ENCODE measurements at places on chromosomes 13 and 19.

- DNase-seq = no peak
Observed at GRCh38 chr19:32570081-32570785, 10.8 kb upstream of the PDCD5 start.

GRCh38 chr19:45860359-45861259 lies 2.3 kb downstream of the SYMPK start:
- no peak for DNase-seq

DNA sequence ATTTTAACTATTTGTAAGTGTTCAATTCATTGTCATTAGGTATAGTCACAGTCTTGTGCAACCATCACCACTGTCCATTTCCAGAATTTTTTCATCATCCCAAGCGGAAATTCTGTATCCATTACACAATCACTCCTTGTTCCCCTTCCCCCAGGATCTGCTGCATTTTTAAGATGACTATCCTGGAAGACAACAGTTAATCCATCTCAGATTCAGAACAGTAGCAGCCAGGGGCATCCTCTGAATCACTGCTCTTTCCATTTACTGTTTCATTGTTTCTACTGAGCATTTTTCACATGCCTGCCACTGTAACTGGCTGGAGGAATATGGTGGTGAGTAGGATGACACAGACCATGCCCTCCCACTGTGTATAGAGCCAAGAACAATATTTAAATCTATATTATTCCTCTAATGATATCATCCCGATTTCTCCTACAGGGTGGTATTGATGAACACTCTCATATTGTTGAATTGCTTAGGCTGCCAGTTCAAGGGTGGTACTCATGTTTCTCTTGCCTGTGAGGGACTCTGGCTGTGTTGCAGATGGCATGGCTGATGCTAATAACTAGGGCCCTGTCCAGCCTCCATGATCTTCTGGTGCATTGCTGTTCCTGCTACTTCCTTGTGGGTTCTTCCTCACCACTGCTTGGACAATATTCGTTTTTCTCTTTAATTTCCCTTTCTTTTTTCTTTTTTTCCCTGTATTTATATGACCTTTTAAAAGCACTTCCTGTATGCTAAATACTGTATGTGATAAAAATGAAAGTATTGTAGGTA lies 59.0 kb downstream of the WDFY2 start:
- DNase-seq = peak; percentile 33

- no peak for DNase-seq
Observed at GRCh38 chr13:95349267-95349666, 48.0 kb upstream of the ABCC4 start.

DNA sequence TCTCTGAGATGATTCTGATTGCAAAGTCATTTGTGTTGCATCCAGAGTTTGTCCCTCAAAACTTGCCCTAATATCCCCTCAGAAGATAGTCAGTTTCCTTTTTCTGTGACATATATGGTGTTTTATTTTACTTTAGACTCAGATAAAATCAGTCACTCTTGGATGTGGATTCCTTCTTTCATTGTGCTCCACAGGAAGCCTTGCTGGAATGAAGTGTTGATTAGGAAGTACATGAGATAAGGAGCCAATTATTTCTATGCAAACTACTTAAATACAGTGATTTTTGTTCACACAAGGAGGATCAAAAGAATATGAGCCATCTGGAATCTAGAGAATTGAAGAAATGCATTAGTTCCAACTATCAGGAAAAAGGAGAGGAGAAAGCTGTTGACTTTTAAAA lies 107.6 kb upstream of the RXFP2 start:
- DNase-seq = no peak

GRCh38 chr19:4139614-4140236 lies 13.7 kb upstream of the CREB3L3 start:
- no peak for DNase-seq

DNA sequence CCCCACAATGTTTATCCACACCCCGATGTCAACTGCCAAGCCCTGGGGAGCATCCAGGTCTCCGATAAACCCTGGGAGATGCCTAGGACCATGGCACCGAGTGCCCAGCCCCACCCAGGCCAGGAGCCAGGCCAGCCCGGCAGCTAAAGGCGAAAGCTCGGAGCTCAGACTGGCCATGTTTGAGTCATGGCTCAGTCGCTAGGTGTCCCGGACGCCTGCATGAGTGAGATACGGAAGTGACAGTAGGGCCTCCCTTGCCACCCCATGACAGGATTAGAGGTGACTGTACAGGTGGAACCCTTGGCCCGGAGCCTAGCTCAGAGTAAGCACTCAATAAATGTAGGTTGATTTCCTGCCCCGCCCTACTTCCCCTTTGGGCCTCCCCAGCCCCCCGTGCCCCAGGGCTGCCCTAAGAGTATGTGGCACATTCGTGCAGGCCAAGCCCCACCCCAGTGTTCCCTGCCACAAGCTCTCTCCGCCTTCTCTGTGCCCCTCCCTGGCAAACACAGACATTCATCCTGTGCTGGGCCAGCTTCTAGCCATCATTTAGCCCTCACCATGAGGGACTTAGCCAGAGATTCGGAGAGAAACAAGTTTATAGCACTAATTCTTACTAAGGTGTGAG lies 5.8 kb upstream of the TPM4 start:
- DNase-seq = peak; percentile 82

DNA sequence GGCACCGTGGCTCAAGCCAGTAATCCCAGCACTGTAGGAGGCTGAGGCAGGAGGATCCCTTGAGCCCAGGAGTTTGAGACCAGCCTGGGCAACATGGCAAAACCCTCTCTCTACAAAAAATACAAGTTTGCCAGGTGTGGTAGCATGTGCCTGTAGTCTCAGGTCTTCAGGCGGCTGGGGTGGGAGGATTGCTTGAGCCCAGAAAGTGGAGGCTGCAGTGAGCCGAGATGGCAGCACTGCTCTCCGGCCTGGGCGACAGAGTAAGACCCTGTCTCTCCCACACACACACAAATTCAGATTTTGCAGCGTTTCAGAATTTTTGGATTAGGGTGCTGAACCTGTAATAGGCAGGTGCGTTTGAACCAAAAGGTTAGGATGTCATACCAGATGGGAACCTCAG lies 2.2 kb downstream of the RPS11 start:
- no peak for DNase-seq

- DNase-seq = no peak
Observed at GRCh38 chr13:23799945-23800344, 89.3 kb downstream of the MIPEP start.

DNA sequence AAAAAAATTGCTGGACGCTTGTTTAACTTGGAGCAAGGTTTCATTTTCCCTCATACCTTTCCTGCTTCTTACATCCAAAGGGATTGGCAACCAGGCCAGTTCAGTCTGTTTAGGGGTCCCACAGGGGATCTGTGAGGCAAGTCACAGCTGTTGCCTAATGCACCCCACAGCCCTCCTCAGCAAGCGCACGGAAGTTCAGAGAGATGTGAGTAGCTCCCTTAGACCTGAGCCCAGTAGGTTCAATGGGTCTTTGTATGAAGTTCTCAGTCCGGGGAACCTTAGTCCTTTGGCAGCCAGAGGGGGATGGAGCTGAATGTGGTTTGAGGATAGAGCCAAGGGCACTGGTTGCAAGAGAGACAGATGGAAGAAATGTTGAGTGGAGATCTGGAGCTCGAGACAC lies 13.0 kb downstream of the SAMD4B start:
- DNase-seq = no peak

DNA sequence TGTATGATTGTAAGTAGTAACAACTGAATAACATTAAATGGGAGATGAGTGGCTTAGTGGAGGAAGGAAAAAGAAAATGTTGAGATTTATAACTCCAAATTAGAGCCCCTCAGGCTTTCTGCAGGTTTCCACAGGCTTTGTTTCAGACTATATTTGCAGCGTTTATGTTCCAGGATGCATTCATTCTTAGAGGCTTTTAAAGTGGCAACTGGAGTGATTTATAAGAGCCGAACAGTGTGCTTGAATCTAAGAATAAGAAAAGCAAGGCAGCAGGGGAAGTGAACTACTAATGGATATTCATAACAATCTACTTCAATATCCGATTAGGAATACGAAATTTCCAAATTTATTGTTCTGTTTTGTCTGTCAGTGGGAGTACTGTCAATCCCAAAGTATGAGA lies 91.0 kb downstream of the UFM1 start:
- no peak for DNase-seq

DNA sequence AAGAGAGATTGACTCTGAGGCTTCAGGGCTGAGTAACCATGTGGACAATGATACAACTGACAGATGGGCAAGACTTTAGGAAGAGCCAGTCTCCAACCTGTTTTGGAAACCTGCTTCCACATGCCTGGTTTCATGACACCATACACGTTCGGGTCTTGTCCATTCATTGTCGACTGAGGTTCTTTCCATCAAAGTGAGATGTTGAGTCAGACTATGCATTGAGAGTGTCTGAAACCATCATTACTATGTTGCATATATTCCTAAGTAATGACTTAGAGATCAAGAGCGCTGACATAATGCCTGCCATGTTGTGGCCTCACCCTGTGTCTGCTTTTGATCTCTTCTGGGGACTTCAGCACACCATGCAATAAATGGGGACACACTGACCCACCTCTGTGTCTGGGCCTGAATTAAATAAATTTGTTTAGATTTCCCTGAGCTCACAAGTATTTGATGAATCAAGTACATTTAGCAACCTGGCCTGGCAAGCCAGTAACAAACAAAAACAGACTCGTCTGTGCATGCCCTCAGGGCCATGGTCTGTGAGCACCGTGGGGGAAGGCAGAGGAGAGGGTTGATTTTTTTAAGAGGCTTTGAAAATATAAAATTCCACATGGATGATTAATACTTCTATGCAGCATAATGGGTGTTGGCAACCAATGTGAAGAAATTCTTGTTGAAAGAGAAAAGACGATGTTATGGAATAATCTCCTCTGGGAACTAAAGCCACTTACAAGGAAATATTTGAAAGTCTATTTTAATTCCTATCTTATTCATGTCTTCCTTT lies 49.9 kb upstream of the UBAC2 start:
- no peak for DNase-seq

DNA sequence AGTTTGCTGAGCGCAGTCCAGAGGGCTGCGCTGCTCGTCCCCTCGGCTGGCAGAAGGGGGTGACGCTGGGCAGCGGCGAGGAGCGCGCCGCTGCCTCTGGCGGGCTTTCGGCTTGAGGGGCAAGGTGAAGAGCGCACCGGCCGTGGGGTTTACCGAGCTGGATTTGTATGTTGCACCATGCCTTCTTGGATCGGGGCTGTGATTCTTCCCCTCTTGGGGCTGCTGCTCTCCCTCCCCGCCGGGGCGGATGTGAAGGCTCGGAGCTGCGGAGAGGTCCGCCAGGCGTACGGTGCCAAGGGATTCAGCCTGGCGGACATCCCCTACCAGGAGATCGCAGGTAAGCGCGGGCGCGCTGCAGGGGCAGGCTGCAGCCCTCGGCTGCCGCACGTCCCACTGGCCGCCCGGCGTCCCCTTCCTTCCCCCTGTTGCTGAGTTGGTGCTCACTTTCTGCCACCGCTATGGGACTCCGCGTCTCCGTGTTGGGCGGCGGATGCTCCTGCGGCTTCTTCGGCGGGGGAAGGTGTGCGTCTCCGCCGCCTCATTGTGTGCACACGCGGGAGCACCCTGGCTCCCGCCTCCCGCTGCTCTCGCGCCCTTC lies 772 bp downstream of the GPC6 start:
- no peak for DNase-seq

DNA sequence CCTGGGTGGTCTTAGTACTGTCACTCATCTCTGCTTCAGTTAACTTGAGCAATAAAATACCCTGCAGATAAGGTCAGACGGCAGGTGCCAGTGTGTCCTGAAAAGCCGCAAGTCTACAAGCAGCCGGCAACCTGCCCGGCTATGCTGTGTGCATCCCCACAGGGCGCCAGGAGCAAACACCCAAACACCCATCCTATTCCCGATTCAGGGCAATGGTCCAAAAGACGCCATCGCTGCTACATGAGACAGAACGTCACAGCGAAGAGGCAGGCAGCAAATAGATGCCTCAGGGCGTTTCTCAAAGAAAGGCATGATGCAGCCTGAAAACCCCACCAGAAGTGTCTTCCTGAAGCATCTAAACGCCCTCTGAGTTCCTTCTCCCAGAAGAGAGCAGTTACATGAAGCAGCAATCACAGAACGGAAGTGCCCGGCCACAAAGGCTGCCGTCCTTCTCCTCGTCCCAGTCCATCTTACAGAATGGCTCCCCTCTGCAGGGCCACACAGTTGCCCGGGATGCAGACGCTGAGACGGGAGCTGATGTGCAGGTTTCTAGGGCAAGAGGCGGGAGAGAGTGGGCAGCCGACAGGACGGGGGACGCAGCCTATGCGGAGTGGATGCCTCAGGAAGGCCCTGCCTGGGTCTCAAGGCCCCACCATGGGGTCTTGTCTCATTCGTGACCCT lies 35.1 kb downstream of the RASA3 start:
- peak; percentile 75 for DNase-seq

GRCh38 chr13:20814224-20814910 lies 40.6 kb upstream of the EEF1AKMT1 start:
- no peak for DNase-seq

- peak; percentile 16 for DNase-seq
Observed at GRCh38 chr19:28242317-28242927, 970.5 kb downstream of the UQCRFS1 start.
